Foreskin keratinocyte (primary cell): ENCODE measurements at places on chromosomes 4 and X. TPM values are rescaled to one million over a fixed set of nuclear protein-coding genes. Genes with fewer than 3 reads are reported as not detected.

DNA sequence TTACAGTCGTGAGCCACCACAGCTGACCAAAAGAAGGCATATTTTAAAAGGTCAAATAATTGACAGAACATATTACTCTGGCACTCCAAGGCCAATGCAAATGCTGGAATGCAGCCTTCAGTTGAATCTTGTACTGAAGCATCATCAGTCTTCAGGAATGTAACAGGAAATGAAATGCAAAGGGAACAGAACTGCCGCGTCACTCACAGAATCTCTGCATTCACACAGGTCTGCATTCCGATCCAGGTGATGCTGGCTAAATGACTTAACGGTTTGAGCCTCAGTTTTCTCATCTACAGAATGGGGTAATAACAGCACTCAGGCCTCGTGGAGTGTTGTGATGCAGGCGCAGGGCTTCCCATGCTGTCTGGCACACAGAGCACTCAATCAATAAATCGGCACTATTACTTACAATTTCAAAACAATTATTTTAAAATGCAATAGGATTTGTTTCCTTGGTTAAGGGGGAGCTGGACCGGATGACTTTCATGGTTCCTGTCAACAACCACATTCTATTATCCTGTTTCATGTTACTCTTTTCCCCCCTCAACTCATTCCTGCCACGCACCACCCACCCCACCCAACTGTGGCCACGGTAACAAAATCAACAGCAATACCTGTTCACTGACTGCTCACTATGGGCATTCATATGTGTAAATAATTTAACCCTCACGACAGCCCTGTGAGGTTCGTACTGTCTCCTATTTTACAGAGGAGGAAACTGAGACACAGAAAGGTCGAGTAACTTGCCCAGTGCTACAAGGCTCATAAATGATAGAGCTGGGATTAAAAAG, 32.4 kb downstream of the IGFBP7 start:
- peak; percentile 96 for DNase-seq

DNA sequence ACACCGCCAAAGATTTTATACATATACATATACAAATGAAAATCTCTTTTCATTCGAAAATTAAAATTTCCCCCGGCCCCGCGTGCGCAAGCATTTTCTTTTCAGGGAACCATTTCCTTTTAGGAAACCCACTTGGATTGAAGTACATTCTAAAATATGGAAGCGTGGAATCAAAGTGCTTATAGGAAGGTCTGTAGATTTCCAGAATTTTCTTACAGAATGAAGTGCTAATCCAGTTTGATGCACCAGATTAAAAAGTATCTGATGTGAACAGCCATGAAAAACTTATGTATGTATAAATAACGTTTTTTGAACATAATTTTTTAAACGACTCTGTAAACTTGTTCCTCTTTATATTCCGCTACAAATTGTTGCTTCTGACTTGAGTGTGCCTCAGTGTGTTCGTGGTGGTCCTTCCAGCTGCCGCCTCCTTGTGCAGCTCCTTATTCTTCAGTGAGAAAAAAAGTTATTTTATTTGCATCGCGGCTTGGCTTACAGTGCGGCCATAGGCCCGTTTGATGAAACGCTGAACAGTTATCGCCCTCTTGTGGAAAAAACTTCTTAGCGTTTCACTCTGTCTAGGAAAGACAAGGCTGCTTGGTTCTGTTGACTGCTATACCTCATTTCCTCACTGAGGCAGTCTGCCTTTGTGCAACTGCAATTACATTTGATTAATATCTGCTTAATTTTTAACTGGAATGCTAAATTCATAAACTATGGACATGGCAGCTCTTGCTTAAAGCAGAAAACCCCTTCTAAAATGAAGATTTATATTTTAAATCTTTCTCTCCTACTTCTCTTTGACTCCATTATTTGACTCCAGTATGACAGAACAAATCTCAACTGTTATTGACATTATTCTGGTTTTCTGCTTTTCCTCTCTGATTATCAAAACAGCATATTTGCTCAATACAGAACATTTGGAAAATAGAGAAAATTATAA, 4.7 kb upstream of the NKX6-1 start:
- peak; percentile 28 for DNase-seq

Gene SPACA5
- not detected in 2 replicates for total RNA-seq

Gene PABPC4L
- total RNA-seq = 1.6 and 1.9 TPM in 2 replicates

GRCh38 chr4:140351093-140352075, 22.1 kb upstream of the SCOC start:
- DNase-seq = no peak

DNA sequence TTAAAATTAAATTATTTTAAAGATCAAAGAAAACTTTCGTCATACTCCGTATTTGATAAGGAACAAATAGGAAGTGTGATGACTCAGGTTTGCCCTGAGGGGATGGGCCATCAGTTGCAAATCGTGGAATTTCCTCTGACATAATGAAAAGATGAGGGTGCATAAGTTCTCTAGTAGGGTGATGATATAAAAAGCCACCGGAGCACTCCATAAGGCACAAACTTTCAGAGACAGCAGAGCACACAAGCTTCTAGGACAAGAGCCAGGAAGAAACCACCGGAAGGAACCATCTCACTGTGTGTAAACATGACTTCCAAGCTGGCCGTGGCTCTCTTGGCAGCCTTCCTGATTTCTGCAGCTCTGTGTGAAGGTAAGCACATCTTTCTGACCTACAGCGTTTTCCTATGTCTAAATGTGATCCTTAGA, at the start of gene CXCL8:
TSS of gene CXCL8 (plus strand) at position 217 of the 426 bp plus-strand sequence. CDS start at position 307, 90 bp downstream.
- peak; percentile 82 for DNase-seq

Gene PDS5A
- 75.5 and 77.2 TPM in 2 replicates for total RNA-seq
